ENCODE measurements at places on chromosomes 13 and 19.

DNA sequence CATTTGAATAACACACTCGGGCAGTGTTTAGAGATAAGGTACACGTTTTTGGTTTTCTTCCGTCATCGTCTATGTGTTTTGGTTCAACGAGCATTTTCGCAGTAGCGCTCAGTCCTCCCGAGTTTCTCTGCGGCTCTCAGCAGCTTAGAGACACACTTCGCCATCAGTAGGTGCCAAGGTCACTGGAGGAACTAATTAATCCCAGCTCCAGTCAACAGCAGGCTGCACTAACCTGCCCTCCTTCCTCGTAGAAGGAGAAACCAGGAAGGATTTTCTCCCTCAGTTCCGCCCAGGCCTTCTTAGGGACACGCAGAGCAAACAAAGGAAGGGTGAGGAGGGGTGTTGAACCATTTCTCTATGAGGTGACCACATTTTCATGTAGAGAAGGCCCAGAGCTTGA is 12.6 kb downstream of the MBNL2 start:
- DNase-seq: no peak

DNA sequence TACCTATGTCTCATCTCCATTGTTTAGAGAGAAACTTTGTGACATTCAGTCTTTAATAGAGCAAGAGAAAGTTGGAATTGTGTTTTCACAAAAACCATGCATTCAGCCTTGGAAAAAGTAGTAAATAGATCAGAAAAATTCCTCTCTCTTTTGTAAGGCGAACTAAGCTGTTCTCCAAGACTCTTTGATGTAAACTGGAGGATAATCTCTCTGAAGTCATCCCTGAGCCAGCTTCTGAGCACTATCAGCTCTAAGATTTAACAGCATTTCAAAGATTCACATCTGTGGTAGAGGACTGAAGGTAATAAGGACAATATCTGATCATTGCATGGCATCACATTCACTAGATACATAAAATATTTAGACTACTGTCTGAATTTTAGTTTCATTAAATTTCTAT is 904.6 kb upstream of the ATXN8OS start:
- DNase-seq: no peak

DNA sequence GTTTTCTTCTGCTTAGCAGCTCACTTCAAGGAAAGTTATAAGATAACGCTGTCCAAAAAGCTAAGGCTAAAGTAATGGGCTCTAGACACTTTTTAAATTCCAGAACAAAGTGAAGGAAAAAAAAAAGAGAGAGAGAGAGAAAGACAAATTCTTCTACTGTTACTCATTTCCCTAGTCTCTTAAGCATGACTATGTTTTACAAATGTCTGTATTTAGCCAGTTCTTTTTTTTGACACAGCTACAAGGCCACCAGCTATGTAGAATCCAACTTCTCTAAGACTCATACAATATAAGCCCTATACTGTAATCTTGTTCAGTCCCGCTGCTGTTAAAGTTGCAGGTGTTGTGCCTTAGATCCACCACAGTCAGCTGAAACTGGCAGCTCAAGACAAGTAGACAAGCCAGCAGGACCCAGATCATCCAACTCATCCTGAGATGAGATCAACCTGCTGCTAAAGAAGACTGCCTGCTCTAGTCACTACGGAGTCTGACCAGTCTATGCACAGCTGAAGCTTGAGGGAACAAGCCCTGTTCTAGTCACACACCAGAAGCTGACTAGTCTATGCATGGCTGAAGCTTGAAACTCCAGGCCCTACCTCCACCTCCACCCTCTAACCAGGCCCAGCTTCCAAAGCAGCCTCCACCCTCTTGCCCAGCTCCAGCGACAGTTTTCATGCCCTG is 10.3 kb upstream of the ZNF83 start:
- DNase-seq: no peak

DNA sequence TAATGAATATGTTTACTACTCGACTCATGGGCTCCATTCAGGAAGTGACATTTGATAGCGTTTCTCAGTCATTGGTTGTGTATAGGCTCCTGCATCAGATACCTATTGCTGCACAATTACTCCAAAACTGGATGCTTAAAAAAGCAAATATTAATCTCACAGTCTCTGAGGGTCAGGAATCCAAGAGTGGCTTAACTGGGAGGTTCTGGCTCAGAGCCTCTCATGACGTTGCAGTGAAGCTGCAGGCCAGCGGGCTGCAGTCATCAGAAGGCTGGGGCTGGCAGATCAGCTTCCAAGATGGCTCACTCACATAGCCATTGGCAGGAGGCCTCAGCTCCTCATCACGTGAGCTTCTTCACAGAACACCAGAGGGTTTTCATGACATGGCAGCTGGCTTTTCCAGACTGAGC is 525.1 kb upstream of the NBEA start:
- no peak for DNase-seq

GRCh38 chr19:10756791-10757190 is 38.9 kb downstream of the DNM2 start:
- no peak for DNase-seq

GRCh38 chr13:20772401-20773131 is 1.2 kb downstream of the EEF1AKMT1 start:
- DNase-seq: no peak

DNA sequence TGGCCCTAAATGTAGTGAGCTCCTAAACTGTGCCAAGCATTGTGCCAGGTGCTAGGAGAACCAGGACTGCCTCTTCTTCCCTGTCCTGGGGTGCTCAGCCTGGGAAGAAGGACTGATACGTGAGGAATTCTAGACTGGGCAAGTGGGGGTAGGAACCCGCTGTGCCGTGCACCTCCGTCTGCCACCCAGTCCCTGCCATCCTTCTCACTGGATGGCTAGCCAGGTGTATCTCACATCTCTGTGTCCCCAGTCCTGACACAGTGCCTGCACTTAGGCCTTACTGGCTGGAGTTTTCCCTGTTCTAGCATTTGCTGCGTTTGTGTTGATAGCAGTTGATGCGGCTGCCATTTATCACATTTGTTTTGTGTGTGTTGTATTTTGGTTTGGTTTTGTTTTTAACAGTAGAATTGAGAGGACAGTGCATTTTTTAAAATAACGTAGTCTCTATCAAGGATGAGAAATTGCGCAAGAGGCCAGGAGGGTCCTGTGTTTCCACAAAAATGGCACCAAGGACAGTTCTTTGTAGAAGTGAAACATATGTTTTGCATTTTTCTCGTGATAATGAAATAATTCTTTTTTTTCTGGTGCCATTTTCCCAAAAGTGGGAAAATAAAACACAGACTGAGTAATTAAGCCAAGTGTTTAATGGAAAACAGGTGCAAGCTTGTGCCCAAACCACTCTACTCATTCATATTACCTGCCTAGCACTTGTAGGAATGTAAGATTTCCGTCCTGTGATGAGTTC is 4.7 kb upstream of the GPR183 start:
- no peak for DNase-seq

DNA sequence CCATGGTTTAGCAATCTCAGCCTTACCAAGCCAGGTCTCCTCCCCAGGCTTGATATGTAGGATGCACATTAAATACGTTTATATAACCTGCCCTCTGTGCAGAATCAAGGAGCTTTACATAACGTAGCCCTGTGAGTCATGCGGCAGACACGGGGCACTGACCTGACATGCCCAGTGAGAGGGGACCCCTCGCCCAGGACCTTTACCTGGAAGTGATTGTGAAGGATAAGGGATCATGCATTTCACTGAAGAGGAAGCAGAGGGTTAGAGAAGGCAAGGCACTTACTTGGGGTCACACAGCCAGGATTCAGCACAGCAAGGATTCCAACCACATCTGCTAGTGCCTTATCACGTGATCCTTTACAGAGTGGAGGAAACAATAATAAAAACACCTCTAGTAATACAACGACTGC is 18.9 kb upstream of the FOSB start:
- DNase-seq: no peak

DNA sequence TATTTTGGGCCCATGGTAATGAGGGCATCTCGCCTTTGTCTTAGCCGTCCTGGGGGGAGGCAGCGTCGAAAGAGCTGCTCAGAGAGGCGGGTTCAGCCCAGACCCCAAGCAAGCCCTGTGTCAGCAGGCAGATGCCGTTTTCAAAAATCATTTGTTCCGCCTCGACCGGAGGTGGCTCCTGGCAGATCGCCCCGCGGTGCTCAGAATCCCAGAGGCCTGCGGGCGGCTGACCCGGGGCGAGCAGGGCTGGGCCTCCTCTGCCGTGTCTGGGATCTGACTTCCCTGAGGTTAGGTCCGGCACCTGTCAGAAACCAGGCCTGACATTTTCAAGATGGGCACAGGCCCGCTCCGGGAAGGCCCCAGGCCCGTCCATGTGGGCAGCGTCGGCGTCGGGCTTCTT is 36.1 kb downstream of the CRTC1 start:
- DNase-seq: no peak

- no peak for DNase-seq
Measured at GRCh38 chr19:42563352-42564210, 31.1 kb downstream of the CEACAM8 start.

DNA sequence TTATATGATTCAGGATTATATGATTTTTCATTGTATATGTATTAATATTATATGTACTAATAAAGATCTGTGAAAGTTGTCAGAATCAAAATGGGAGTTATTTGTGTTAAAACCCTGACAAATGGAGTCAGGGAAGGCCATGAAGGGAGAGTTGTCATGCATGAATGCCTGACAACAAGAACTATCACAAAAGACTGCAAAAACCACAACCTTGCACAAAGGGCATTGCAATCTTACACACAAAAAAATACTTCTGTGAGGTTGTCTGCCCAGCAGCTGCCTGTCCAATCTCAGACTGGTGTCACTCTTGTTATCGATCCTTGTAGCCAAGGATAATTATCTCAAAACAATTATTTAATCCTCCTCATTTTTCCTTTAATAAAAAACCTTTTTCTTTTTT is 21.2 kb upstream of the RBM26 start:
- DNase-seq: no peak

GRCh38 chr13:57636816-57637215 is 5.3 kb downstream of the PCDH17 start:
- DNase-seq: no peak

GRCh38 chr13:42847891-42848663 is 66.7 kb downstream of the FAM216B start:
- DNase-seq: no peak

GRCh38 chr19:33168528-33168927 is 25.6 kb upstream of the LRP3 start:
- no peak for DNase-seq

GRCh38 chr19:16232568-16232967 is 34.9 kb downstream of the AP1M1 start:
- DNase-seq: no peak

GRCh38 chr19:35596366-35596999 is 10.5 kb downstream of the PMIS2 start:
- no peak for DNase-seq

Measured in CD4-positive, CD25-positive, alpha-beta regulatory T cell (primary cell).